ENCODE measurements at places on chromosomes 6 and 20. TPM values are rescaled to one million over a fixed set of nuclear protein-coding genes. Genes with fewer than 3 reads are reported as not detected.

Gene TRIM38
- total RNA-seq = 8.8 TPM

Gene TTBK1
- not detected for total RNA-seq

Gene CD83
- total RNA-seq = 5.3 TPM

- H3K4me1 ChIP-seq = peaks cover 9% of the 10 kb centered on the region
- no peaks in the 10 kb centered on the region for H3K36me3 ChIP-seq
- H3K4me3 ChIP-seq = peak overlapping the region; percentile 60
- peaks cover 13% of the 10 kb centered on the region for H3K27me3 ChIP-seq
- H3K27ac ChIP-seq = peak overlapping the region; percentile 96
Observed at GRCh38 chr6:45422503-45423110, 44.9 kb upstream of the SUPT3H start.

DNA sequence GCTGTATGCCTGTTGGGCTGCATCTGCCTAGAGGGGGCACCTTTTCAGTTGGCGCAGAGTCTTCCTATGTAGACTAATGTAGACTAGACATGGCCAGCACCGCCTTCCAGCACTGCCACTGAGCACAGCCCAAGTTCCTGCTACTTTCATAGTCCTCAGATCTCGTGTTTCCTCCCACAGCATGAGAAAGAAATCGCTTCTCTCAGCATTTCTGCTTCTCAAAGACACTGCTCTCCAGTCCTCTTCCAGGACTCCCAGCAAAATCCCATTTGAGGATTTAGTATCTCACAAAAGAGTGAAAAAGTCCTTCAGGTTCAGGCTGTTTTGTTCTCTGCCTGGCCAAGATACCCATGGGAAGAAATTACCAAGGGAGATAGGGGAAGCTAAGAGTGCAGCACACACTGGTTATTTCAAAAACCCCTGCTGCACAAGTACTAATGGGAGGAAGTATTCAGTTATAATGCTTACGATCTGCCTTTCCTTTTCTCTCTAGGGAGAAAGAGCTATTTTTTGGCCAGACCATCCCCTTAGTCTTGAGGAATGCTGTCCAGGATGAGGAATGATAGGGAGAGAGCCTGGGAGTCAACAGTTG is 35.7 kb downstream of the OGFRL1 start:
- no peaks in the 10 kb centered on the region for H3K36me3 ChIP-seq
- no peak for DNase-seq
- no peaks in the 10 kb centered on the region for H3K4me1 ChIP-seq

GRCh38 chr6:106490436-106490835 is 129.9 kb downstream of the CRYBG1 start:
- H3K4me3 ChIP-seq = no peak overlapping the region
- H3K4me1 ChIP-seq = no peaks in the 10 kb centered on the region

- H3K27ac ChIP-seq = no peak overlapping the region
- DNase-seq = no peak
- H3K4me1 ChIP-seq = no peaks in the 10 kb centered on the region
- no peaks in the 10 kb centered on the region for H3K36me3 ChIP-seq
- no peaks in the 10 kb centered on the region for H3K27me3 ChIP-seq
Observed at GRCh38 chr6:170279977-170280688, 10.7 kb downstream of the DLL1 start.

DNA sequence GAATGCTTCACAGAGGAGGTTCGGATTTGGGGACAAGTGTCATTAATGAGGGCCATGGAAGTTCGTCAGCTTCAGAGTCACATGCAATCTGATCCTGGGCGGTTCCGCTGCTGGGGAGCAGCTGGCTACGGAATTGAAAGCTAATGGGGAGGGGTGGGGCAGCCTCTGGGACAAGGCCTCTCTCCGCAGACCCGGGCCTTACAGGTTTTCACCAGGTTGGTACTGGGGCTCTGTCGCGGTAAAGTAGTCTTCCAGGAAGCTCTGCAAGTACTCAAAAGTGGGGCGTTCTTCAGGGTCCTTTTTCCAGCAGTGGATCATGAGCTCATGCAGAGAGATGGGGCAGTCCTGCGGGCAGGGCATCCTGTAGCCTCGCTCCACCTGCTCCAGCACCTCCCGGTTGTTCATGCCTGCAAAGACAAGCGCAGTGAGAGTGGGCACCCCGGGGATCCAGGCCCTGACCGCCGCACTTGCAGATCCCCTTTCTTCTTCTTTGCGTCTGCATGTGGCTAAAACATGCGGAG is 55.9 kb upstream of the TRAF3IP2 start:
- no peak for DNase-seq
- H3K27ac ChIP-seq = peak overlapping the region; percentile 77
- H3K4me3 ChIP-seq = no peak overlapping the region
